ENCODE measurements at places on chromosomes 16 and 17.
A peak's percentile ranks its signal among the peaks of the same experiment; 100 is the strongest.

DNA sequence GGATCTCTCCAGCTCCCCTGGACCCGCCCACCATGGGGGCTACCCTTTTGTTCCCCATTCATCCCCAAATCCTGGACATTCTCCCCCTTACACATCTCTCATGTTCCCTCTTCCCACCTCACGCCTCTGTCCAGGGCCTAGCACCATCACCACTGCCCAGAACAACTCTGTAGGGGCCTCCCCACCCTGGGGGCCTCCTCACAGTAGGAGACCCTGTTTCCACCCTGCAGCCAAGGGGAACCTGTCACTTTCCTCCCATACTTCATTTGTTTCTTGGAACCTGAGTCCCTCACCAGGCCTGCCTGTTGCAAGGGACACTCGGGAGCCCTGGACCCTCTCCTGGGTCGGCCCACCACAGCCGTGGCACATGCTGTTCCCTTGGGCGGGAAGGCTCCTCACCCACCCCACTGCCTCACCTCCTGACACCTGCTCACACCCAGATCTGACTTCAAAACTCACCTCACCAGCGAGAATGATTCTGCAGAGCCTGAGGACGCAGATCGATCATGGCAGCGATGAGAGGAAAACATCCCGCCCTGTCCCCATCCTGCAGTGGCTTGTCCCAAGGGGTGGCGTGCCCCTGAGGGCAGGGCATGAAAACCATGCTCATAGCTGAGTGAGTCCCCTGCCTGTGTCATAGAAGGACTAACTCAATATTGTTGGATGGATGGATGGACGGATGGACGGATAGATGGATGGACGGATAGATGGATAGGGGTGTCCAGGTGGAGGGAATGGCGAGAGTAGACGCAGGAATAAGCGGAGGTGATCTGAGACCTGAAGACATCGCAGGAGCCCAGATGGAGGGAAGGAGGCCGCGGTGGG, 6.8 kb upstream of the RASD1 start:
- DNase-seq, result no peak

DNA sequence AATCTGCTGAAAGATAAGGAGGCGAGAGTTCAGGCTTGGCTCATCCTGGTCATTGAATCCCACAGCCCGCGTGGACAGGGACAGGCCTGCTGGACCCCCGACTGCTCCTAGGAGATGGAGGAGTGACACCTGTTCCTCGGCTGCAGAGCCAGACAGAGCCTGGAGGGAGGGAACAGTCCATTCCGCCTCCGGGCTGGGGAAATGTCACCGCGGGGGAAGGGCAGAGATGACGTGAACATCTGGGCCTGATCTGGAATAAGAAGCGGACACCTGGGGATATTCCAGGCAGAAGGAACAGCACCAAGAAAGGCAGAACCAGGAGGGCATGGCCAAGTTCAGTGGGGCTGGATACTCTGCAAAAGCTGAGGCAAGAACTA, 1.5 kb downstream of the ZNF747 start:
- no peak for DNase-seq

DNA sequence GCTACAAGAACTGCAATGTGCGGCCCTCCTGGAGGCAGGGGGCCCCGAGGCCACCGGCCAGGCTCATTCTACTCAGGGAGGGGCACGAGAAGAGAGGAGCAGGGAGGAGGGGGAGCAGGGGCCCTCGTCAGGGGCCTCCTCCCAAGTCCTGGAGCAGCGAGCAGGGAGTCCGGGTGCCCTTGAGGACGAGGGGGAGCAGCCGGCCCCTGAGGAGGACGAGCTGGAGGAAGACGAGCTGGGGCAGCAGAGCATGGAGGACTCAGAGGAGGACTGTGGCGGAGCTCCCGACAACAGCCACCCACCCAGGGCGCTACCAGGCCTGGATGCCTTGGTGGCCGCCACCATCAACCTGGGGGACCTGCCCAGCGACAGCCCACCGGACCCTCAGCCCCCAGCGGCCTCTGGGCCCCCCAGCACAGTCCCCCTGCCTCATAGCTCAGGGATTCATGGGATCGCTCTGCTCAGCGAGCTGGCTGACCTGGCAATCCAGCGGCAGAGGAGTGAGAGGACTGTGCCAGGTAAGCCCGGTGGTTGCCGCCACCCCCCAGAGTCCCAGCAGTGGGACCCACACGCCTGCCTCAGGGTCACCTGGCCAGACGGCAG, 52.2 kb downstream of the BAHCC1 start:
- no peak for DNase-seq

DNA sequence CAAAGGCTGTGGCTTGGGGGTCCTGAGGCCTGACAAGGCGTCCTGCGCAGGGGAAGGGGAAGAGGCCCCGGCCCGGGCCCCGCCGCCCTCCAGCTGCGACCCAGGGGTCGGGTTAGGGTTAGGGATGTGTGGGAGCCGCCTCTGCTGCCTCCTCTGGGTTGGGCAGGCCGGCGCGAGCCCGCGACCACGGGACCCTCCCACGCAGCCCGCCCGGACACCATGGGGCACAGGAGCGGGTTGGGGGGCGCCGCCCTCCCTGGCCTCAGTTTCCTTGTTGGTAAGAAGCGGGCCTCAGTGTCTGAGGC, 386 bp downstream of the CIAO3 start:
- DNase-seq, result no peak

DNA sequence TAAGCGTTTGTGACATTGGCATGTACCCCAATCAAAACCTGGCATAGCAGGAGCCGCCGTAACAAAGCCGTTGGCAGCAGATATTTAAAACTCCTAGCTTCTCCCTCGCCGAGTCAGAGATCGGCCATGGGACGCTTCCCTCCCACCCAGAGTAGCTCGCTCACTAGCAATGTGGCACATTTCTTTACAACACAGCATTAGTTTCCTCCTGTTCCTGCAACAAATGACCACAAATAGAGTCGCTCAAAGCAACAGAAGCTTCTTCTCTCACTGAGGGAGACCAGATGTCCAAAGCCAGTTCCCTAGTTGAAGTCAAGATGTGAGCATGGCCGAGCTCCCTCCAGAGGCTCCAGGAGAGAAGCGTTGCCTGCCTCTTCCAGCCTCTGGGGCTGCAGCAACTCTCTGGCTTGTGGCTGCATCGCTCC, 106.7 kb downstream of the RBFOX3 start:
- no peak for DNase-seq

DNA sequence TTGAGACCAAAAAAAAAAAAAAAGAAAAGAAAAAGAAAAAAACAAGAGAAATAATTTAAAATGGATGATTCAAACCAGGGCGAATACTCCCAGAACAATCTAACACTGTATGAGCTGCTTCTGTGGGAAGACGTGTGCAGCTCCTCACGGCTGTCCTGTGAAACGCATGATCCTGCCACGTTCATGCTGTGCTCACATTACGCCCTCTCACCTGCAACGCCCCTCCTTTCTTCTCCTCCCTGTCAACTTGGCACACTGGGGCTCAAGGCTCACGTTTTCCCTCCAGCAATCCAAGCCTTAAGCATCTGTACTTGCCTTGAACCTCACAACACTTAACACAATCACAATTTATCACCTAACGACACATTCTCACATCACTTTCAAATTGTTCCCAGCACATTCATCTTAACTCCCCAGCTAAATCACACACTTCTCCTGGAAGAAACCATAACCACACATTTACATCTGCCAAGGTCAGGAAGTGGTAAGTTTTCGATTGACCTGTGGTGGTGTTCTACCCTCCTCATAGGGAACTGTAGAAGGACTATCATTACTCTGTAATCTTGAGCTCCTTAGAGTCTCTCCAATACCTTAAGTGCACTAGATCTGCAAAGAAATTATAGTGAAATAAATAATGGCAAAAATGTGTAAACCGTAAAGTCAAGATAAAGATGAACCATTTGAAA, 29.1 kb downstream of the MBTPS1 start:
- DNase-seq, result no peak

GRCh38 chr16:50604065-50604418, 55.8 kb downstream of the NKD1 start:
- DNase-seq, result no peak

GRCh38 chr16:77191259-77191969, 424 bp downstream of the MON1B start:
- peak; percentile 24 for DNase-seq

GRCh38 chr16:88084881-88085280, 133.6 kb downstream of the BANP start:
- no peak for DNase-seq

GRCh38 chr17:39675390-39676082, 7.3 kb downstream of the PNMT start:
- no peak for DNase-seq

DNA sequence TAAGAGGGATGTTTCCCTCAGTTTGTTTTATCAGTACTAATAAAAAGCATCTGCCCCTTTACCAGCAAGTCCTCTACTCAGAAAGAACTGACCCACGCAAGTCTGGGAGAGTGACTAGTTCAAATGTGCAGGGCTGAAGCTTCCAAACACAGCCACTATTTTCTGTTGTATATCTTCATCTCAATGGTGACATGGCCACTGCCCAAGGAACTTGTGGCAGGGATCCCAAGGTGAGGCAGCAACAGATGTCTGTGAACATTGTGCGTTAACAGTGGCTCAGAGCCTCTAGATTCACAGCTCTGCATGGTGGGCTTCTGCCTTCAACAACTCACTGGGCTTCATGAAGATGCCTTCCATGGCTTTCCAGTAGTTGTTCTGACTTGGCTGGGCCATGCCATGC, 3.7 kb upstream of the BLTP2 start:
- DNase-seq, result no peak

DNA sequence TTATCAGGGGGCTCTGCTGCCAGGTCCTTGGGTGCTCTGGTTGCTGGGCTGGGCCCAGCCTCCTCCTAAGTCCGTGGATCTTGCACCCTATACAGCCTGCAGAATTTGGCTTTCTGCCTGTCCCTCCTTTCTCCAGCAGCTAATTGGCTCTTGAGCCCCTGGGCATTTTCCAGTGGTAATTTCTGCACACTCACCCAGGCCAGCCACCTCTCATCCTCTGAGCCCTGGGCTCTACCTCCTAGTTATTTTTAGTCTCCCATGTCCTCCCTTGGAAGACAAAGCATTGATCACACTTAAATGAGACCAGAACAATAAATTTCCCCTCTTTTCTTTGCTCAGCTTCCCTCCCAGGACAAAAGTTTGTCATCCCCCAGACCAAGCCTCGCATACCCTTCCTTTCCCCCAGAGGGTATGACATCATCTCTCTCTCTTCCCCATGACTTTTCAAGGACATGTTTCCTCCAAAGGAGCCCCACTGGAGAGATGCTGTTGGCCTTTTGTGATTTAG, 38.1 kb downstream of the C17orf75 start:
- DNase-seq, result no peak

GRCh38 chr17:36001862-36002603, 680 bp upstream of the CCL15 start:
- DNase-seq, result no peak

- DNase-seq, result no peak
These were observed 12.5 kb downstream of the GABARAPL2 start for GRCh38 chr16:75578725-75579124.

DNA sequence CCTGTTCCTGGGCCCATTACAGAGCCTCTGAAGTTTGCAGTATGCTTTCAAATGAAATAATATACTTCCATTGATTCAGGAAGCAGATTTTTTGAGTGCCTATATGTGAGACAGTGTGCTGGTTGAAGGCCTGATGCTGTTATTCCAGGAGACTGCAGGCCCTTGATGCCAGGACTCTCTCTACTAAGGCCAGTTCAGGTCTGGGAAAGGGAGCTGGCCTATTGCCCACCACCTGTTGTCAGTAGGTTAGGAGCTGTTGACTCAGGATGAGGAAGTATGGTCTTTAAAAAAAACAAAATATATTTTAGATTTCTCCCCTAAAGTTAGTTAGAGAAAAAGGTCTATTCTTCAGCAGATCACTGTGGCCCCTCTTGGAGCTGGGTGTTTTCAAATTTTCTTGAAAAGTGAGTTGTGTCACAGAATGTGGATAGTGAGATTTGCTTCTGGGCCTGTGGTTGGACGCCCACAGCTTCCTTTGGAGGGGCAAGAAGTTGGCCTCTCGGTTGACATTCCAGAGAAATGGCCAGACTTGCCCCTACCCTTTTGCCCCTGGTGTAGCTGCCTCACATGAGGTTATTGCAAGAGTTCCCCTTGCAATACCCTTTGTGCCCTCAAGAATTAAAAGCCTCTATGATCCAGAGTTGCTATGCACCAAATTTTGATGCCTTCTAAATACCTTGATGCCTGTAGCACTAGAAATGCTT, 7.9 kb downstream of the ESRP2 start:
- DNase-seq, result no peak

GRCh38 chr16:4109250-4109736, 6.9 kb downstream of the ADCY9 start:
- DNase-seq, result no peak

- no peak for DNase-seq
These were observed 253.8 kb upstream of the PMFBP1 start for GRCh38 chr16:72425571-72426341.

DNA sequence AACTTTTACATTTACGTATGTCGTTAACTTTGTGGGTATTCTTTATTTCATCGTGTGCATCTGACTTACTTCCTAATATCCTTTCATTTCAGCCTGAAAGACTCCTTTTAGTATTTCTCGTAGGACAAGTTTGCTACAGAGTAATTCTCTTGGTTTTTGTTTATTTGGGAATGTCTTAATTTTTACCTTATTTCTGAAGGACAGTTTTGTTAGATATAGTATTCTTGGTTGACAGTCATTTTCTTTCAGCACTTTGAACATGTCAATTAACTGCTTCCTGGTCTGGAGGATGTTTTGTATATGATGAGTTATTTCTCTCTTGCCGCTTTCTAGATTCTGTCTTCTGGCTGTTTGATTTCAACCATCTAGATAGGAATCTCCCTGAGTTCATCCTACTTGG, 109.2 kb upstream of the NACA2 start:
- no peak for DNase-seq

- DNase-seq, result no peak
These were observed 236.0 kb downstream of the IRX3 start for GRCh38 chr16:54050459-54051210.

DNA sequence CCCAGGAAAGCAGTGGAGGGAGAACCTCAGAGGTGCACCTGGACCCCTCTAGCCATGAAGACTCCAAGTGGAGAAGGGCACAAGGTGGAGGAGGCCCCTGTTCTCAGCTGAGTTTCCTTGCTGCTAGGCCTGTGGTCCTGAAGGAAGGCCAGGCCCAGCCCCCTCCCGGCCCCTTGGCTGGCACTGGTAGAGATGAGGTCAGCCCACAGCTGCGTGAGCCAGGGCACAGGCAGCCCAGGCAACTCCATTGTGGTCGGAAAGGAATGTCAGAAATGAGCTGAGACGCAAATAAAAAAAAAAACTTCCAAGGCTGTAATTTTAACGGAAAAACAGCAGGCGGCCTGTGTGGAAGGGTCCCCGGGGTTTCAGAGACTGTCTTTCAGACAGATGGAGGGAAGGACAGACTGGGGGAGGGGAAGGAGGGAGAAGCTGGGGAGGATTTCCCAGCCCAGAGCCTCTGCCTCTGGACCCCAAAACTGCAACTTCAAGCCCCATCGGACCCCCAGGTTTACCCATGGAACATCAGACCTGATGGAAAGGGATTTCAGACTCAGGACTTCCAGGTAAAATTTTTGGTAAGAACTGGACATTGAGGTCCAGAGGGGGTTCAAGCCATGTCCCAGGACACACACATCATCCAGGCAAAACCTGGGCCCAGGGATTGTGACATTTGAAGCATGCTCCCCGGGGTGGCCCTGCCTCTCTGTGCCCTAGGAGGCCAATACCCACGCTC, 25.6 kb upstream of the MRPS23 start:
- DNase-seq, result no peak

- DNase-seq, result no peak
These were observed 82.4 kb upstream of the TOX3 start for GRCh38 chr16:52629296-52629695.

GRCh38 chr16:11725457-11725856, 17.2 kb downstream of the TXNDC11 start:
- DNase-seq, result no peak

All from T-helper 17 cell (primary cell).